Hypothalamus (tissue), 51 donors: ENCODE measurements at places on chromosomes 2 and 18.
A peak's percentile ranks its signal among the peaks of the same experiment; 100 is the strongest.

DNA sequence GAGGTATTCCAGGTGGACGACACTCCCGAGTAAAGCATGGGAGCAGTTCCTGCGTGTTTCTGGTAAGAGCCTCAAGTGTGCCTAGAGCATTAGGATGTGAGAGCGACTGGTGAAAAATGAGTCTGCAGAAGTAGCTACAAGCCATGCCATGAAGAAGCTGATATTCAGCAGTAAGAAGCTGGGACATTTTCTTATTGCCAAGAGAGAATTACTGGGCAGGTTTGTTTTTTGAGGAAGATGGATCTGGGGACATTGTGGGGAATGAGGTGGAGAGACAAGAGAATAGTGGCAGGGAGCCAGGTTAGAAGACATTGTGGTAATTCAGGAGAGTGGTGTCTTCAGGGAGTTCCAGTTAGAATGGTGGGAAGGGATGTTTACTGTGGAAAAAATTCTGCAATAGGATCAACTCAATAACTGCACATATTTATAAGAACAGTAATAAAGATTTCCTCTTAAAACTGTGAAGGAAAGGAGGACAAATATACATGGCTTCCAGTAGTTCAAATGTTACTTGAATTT lies 38.2 kb downstream of the CRIM1 start:
- no peak for DNase-seq

- DNase-seq = no peak
Measured at GRCh38 chr2:226845386-226846116, 9.7 kb downstream of the RHBDD1 start.

DNA sequence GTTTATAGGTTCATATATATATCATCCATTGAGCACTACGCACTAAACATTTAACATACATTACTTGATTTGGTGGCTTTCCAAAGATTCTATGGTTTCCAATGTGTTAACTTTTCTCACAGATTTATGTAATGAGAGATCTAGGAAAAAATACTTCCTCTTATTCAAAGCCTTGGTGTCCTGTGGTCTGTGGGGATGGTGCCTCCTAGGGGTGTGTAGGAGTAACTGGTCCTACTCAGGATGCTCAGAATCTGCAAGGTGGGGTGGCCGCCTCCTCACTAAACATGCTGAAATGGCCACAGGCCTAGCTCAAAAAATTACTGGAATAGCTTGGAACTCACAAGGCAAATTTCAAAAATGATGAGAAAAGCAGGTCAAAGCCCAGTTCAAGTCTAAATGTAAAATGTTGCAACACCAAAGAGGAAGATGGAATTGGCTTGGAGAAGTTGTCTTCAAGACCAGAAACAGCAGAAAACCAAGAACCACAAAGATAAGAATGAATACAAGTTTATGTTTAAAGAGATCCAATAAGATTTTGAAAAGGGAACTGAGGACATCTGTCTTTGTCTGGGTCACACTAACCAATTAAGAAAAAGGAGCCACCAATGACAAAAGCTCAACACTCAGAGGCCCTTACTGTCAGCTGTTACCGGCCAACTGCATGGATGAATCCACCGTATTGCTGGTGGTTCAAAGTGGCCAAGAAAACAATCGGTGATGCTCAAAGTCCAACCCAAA lies 11.5 kb downstream of the GPR55 start:
- DNase-seq = no peak

GRCh38 chr18:77481541-77481940 lies 231.9 kb downstream of the GALR1 start:
- no peak for DNase-seq

- DNase-seq = peak; percentile 59
Measured at GRCh38 chr2:226649871-226650660, 149.6 kb downstream of the IRS1 start.

GRCh38 chr2:100409975-100410647 lies 7.4 kb downstream of the CHST10 start:
- no peak for DNase-seq

DNA sequence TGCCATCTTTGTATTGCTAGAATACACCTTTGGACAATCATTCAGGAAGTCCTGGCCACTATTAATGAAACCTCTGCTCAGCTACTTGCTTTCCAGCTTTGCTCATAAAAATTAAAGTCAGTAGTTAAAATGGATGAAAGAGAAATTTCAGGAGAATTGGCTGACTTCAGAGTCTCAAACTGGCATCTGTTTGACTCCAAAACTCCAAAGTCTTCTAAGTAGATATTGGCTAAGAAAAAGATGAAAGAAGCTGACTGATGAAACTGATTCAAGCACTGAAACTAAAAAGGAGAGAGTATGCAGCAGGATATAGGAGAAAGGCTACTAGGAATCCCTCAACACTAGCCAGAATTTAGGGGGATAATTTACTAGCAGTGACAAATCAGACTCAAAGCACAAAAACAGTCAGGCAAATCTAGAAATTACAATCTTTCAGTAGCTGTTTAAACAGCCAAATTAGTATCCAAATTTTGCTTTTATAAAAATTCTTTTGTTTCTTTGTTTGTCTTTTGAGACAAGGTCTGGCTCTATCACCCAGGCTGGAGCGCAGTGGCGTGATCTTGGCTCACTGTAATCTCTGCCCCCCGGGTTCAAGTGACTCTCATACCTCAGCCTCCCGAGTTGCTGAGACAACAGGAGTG lies 52.1 kb upstream of the DTNA start:
- DNase-seq = no peak

DNA sequence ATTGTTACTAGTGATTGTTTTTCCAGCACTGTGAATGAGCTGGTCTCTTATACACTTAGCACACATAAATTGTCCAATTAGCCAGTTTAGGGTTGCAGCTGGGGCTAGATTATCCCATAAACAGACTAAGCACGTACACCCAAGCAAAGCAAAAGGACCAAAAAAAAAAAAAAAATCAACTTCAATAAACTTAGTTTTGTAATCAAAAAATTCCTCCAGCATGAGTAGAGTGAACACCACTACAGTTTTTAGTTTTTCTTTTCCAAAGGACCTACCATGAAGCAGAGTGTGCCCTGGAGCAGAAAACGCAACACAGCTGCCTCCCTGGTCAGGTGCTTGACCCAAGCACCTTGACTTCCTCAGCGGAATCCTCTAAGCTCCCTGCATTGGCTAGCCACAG lies 249.4 kb upstream of the SLC14A2 start:
- DNase-seq = no peak

DNA sequence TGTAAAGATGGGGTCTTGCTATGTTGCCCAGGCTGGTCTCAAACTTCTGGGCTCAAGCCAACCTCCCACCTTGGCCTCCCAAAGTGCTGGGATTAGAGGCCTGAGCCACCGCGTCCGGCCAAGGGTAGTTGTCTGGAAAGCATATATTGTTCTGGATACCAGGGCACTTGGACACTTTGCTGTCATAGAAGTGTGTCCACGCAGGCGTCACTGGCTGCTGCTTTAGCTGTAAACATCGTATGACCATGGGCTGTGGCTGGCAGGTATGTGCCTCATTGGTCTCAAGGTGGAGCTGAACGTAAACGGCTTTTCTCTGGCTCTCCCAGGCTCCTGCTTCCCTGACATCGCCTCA lies 3.2 kb upstream of the GPR35 start:
- no peak for DNase-seq

GRCh38 chr2:230347659-230348305 lies 20.8 kb downstream of the SP140L start:
- DNase-seq = no peak

DNA sequence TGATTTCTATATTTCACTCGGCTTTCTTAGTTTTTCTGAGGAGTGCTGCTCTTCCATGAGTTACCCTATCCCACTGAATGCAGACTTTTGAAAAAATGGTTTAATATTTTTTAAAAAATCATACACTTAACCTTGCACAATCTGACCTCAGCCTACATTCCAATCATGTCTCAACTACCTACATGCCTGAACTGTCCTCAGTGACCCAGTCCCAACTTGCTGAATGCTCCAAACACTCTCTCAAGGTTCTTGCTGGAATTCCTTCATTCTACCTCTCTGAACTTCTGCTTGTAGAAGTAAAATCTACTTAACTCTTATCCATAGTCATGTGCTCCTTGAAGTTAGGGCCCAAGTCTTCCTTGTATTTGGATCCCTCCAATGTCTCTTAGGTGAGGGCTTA lies 181.6 kb downstream of the XIRP2 start:
- no peak for DNase-seq

DNA sequence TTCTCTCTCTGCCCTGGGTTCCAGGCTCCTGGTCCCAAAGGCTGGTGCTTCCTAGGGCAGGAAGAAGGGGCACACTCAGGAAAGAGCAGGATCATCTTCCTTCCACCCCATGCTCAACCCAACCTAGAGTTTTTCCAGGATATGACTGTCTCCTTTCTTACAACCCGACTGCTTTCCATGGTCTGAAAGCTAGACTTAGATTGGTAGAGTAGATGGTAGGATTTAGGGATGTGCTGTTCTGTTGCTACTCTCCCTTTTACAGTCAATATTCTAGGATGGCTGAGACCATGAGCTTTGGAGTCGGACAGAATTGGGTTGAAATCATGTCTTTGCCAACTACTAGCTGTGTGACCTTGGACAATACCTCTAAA lies 45.9 kb upstream of the IGFBP5 start:
- DNase-seq = no peak

GRCh38 chr2:74334931-74335333 lies 8.3 kb downstream of the SLC4A5 start:
- DNase-seq = peak; percentile 80

GRCh38 chr18:22900558-22901238 lies 32.4 kb upstream of the RBBP8 start:
- peak; percentile 22 for DNase-seq
